A549 treated with GW870086 at 1 μM for 4 hours (cell line): ENCODE measurements at places on chromosomes 11 and 22. TPM values are rescaled to one million over a fixed set of nuclear protein-coding genes. Genes with fewer than 3 reads are reported as not detected.

Gene RAG1
- total RNA-seq = 0.18 to 0.53 TPM (median 0.37 TPM) in 5 replicates

Gene STT3A
- total RNA-seq = 88.1 to 107 TPM (median 97.5 TPM) in 5 replicates

Gene ACAD8
- 7.5 to 9.4 TPM (median 9.2 TPM) in 5 replicates for total RNA-seq

Gene F2
- total RNA-seq = 1.9 to 2.6 TPM (median 2.2 TPM) in 5 replicates

Gene HBE1
- total RNA-seq = 0.38 TPM in 1 of 5 replicates, not detected in the others

Gene DGCR6
- total RNA-seq = 1.2 to 2.0 TPM (median 1.8 TPM) in 5 replicates

Gene OR56A1
- not detected in 5 replicates for total RNA-seq
